ENCODE measurements at places on chromosomes 11 and 22.

DNA sequence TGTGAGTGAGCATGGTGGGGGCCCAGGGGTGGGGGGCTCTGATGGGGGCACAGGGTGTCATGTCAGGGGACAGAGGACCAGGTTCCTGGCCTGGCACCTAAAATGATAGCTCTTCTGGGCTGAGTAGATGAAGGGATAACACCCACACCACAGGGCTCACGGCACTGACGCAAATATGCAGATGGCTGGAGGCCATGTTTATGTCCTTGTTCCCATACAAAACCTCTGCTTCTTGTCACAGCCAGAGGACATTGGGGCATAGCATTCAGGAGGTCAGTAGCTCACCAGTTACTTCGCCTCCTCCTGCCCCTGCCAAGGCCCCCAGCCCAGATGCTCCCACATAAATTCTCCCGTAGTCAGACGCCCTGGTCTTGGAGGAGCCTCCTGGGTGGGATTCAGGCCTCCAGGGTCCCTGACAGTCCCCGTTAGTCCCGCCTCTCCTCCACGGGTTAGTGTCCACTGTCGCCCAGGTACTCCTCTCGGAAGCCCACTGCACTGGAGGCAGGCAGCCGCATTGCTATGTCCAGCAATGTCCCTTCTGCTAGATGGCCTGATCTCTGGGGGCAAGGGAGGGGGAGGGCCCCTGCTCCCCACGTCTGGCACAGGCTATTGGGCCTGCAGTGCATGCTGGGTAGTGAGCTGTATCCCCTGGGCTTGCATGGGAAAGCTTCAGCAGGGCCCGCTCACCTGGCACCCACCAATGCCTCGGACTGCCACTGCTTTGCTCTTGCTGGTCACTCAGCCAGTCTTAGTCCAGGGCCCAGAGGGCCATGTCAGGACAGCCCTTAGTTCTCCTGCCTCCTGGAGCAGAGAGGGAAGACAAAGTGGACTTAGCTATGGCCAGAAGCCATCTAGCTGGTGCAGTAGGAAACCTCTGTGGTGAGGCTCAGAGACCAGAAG is 75.6 kb upstream of the MYOD1 start:
- no peak for DNase-seq

- no peak for DNase-seq
Observed at GRCh38 chr11:9839550-9839949, 175.7 kb downstream of the SWAP70 start.

DNA sequence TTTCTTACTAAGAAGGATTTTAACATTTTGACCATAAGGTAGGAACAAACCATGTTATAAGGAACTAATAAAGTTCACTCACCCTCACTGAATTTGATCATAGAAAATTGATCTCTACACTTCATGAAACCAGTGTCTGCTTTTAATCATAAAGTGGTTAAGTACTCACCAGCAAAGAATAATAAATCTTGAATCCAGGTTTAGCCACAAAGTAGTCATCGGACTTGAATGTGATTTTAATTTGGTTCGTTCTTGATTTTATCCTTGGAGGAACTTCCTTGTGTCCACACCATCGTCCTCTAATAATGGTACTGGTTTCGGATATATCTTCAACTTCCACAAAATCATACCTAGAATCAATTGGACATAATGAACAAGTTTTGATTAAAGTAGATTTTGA is 40.5 kb upstream of the DDI1 start:
- DNase-seq = no peak

GRCh38 chr11:33545931-33546330 is 154.7 kb downstream of the C11orf91 start:
- no peak for DNase-seq

GRCh38 chr11:64591257-64592233 is 525 bp downstream of the SLC22A12 start:
- no peak for DNase-seq

- DNase-seq = no peak
Observed at GRCh38 chr11:63427971-63428508, 58.5 kb downstream of the SLC22A9 start.

GRCh38 chr11:128913806-128914205 is 22.6 kb downstream of the KCNJ5 start:
- no peak for DNase-seq

GRCh38 chr11:35050541-35050995 is 88.4 kb upstream of the CD44 start:
- DNase-seq = no peak

DNA sequence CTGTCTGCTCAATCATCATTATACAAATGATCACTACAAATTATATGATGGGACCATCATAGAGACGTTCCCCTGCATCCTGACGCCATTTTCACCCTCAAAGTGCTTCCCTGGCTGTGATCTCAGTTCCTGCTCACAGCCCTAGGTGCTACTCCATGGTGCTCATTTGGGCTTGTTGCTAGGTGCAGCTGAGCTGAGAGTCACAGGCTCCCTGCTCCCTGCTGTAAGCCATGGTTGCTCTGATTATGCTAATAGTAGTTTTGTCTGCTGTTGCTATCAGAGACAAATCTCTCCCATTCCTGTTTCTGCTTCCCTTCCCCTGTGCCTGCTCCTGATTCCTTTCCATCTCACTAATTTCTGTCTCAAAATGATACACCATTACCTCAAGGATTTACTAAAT is 474.3 kb downstream of the METTL15 start:
- DNase-seq = no peak

DNA sequence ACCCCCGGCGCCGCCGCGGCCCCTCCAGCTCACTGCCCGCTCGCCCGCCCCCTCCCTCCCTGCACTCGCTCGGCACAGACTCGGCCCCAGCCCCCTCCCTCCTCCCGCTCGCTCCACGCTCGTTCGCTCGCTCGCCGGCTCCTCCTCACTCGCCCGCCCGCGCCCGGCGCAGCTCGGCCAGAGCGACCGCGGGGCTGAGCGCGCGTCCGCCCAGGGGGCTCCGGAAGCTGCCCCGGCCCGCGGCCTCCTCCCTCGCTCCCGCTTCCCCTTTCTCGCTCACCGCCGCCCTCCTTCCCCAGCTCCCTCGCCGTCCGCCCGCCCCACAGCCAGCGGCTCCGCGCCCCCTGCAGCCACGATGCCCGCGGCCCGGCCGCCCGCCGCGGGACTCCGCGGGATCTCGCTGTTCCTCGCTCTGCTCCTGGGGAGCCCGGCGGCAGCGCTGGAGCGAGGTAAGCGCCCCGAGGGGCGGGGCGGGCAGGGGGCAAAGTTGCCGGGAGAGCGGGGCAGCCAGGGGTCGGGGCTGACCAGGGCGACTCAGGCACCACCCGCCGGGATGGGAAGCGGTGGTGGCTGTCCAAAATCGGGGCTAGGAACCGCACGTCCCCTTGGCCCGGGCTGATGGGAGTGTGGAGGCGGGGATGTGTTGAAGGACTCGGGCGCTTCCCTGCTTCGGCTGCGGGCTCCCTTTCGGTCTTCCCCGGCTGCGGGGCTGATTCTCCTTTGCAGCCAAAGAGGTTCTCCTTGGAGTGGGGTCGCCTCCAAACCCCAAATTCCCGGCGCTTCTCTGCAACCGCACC is at the start of gene SEZ6L:
SEZ6L (plus strand) TSS at position 148 of the 797 bp plus-strand sequence; CDS start at position 356, 208 bp downstream.
- no peak for DNase-seq

DNA sequence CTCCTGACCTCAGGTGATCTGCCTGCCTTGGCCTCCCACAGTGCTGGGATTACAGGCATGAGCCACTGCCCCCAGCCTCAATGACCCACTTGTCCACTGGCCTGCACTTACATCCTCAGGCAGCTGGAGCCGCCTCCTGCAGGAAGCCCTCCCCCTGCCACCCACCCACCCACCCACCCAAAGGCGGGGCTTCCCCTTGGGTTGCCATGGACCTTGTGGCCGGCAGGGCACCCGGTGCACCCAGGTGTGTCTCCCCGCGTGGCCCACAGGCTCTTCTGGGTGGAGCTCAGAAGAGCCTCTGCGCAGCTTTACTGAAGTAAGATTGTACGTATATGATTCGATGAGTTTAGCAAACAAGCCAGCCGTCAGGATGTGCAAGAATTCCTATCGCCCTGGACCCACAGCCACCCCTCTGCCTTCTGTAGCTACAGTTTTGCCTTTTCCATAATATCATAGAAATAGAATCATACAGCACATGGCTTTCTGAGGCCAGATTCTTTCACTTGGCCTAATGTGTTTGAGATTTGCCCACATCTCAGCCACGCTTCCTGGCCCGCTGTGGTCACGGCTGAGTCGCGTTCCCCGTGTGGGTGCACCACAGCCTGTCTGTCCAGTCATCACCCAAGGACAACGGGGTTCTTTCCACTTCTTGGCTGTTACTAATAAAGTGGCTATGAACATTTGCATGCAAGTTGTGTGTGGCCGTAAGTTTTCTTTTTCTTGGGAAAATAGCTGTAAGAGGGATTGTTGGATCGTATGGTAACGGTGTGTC is 5.3 kb upstream of the BRSK2 start:
- no peak for DNase-seq

GRCh38 chr11:35711173-35711910 is 48.8 kb downstream of the TRIM44 start:
- no peak for DNase-seq

- no peak for DNase-seq
Observed at GRCh38 chr11:108223348-108224149, 682 bp downstream of the ATM start.

- no peak for DNase-seq
Observed at GRCh38 chr11:59025097-59025496, 61.0 kb upstream of the GLYATL1B start.

DNA sequence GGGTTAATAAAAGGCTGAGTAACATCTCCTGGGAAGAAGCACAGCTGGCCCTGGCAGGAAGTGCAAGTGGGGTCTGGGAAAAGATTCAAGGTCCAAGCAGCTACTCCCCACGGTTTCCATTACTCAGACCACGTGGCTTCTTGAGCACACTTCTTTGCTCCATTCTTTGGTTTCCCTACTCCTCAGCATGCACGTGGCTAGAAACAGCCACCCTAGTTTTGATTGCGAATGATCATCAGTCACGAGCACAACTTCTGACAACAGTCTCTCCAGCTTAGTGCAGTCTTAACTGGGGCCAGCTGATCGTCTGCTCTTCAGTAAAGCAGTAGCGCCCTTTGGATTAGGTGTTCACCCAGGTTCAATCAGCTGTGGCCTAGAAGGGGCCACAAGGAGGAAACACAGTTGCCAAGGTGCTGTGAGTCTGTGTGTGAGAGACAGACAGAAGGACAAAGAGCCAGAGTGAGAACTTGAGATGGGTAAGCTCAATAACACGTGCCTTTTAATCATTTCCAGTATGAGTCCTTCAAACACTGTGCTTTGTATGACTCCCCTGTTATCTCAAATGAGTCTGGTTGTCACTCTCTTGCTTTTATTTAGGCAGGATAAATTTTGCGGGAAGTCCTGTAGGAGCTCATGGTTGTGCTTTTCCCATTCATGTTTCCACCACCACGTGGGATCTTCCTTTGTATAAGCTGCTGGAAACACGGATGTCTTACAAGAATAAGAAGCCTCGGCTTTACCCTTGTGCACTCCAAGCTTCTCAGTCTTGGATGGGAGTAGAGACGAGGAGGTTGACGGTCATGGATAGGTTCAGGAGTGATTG is 901 bp upstream of the PARVA start:
- DNase-seq = peak; percentile 28

DNA sequence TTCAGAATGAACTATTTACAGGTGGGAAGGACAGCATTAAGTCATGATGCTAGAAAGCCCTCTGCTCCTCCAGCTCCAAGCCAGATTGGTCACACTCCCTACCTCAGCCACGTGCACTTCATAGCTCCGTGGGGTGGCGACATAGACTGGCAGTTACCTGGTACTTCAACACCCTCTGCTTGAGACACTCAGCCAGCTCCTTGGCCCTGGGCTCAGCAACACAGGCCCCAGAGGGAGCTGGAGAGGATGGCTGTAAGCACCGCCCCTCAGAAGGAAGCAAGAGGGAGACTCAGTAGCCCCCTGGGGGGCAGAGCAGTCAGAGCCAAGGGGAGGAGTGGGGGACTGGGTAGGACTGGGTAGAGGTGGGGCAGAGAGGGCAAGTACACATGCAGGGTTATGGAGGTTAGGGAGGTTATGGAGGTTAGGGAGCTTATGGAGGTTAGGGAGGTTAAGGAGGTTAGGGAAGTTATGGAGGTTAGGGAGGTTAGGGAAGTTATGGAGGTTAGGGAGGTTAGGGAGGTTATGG is 102.1 kb upstream of the BID start:
- DNase-seq = no peak

DNA sequence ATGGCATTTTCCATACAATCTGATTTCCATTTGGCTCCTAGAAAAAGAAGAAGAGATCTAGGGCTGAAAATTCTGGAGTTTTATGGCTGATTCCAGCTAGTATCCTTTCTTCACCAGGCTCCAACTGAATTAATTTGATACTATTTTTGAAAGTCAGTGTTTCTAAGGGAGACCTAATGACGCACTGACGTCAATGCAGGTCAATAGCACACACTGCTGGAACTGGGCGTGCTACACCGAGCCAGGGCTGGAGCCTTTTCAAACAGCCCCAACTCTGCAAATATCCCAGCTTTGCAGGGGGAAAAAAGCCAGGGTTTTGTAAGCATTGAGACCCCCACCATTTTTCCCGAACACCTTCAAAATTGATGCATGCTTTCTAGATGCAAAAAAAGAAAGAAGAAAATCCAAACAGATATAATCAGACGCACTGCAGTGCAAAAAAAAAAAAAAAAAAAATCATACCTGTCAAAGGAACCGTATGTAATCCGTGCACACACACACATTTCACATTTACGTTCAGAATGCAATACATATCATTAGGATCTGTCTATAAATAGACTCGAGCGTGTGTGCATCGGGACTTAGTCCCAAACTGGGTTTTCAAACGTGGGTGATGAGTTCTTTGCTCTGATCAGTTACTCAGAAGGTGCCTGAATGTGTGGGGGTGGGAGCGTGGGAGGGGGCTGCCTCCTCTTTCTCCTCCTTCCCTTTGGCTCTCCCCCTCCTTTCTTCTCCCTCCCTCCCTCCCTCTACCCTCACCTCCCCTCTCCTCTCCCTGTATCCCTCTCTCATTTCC is 124.5 kb upstream of the HSD17B12 start:
- DNase-seq = no peak

- peak; percentile 2 for DNase-seq
Observed at GRCh38 chr11:40514124-40514523, 945.3 kb downstream of the LRRC4C start.

DNA sequence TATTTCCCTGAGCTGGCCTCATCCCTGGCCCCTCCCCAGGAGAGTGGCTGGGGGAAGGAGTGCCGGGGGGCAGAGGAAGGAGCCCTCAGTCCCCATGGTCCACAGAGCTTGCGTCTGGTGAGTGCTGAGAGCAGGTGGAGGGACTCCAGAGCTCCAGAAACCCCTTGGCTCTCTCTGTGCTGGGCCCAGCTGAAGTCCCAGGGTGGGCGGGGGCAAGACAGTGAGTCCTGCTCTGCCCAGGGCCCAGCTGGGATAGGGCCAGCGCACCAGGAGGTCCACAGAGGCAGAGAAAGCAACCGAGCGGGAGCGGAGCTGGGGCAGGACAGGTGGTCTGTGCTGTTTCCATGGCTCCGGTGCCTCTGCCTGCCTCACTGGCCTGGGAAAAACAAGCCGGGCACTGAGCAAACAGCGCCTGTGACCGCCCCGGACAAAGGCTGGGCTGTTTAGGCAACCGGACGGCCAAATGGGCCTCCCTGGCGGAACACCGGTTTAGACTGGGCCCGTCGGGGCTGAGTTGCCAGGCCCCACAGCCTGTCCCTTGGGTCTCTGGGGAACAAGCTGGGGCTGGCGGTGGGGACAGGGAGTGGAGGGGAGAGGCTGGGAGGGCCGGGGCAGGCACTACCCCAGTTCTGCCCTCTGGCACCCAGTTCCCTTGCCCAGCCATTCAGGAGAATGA is 34.1 kb upstream of the WNT7B start:
- DNase-seq = no peak

Measured in retinal pigment epithelial cell (primary cell).